ENCODE measurements at places on chromosomes 1 and 21.

DNA sequence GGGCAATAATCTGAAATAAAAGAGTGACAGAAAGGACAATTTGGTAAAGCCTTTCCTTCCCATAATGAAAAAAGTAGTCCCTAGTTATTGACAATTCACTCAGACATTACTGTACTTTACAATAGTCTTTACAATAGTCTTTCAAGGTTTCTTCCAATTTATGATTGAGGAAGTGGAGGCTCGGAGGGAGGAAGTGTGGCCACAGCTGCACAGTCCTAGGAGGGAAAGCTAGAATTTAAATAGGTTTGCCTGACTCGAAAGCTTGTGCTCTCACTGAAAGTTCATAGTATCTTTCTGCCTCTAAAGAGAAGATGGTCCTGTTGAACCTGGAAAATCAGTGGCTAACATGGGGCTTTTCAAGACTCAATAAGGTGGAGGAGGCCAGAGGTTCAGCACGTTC, 203.2 kb downstream of the SDCCAG8 start:
- DNase-seq = no peak

GRCh38 chr1:179924268-179924667, 30.3 kb upstream of the CEP350 start:
- DNase-seq = no peak

DNA sequence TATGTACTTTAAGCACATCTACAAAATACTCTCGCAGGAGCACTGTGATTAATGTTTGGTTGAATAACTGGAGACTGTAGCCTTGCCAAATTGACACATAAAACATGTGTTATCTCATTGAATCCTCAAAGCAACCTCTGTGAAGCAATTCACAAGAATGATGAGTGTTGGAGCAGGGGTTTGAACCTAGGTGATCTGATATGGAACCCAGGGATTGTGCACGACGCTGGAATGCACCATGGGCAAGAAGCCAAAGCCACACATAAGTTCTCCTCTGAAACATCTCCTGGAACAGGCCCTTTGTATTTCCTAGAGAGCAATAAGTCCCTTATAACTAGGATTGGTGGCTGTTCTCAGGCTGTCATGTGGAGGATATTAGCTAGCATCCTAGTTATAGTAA, 124.6 kb upstream of the IVNS1ABP start:
- DNase-seq = no peak

GRCh38 chr1:179082333-179082998, 596 bp downstream of the TOR3A start:
- DNase-seq = no peak

DNA sequence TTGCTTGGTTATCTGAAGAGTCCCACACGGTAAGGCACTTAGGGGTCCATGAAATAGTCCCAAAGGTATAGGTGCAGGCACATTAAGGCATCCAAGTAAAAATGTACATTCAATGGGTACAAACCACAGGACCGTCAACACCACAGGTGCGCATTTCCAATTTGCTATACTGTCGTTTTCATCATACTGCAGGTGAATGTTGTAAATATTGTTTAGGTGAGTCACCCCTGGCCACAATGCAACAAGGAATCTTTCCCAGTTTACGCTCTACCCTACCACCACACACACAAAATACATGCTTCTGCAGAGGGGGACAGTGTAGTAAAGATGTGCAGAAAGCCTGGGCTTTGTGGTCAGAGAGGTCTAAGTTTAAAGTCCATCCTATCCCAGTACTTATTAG, 13.7 kb downstream of the CADM3 start:
- no peak for DNase-seq

DNA sequence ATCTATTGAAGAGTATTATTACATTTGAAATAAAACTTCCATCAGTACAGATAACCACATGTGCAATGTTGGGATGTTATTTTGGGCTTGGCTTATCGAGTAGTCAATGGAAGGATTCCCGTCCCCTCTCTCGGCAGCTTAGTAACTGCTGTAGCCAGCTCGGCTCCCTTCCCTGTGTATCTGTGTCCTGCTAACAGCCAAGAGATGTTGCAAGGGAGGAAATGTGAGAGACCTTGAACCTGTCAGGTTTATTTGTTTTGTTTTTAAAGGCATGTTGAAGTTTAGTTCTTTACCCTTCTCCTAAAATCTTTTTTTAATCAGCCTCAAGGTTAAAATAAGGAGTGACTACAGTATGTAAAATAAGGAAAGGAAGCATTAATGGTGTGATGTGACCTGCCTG, 13.6 kb upstream of the TARS2 start:
- no peak for DNase-seq

- DNase-seq = no peak
These were observed 5.4 kb downstream of the SH2D5 start for GRCh38 chr1:20726932-20727745.

DNA sequence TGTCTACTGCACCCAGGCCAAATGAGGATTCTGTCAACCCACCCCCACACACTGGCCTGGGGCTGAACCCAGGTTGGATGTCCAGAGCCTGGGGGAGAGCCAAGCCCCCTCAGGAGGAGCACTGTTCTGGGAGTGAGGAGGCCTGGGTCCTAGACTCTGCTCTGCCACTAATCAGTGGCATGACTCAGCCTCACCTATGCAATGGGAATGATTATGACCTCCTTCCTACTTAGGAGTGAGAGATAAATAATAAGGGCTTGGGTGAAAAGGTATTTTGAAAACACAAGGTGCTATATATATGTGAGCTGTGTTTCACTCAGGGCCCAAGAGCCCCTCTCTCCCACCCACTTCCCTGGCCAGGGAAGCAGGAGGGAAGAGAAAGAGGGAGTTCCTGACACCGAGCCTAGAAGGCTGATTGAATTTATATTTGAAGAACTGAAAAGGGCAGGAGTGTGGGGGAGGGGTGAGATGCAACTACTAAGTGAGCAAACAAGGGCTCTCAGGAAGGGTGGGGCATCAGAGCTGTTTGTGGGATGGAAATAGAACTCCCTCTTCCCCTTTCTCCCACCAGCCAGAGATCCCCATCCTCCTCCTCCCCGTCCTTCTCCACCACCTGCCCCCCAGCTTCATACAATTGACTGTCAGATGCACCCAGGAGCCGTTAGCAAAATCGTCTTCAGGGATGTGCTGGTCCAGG, 8.2 kb downstream of the IGSF9 start:
- no peak for DNase-seq

GRCh38 chr1:172134087-172134731, 286.3 kb upstream of the C1orf105 start:
- no peak for DNase-seq

GRCh38 chr1:178530502-178530901, 17.6 kb downstream of the TEX35 start:
- no peak for DNase-seq

GRCh38 chr21:44051462-44051941, 39.4 kb downstream of the TRAPPC10 start:
- DNase-seq = no peak

GRCh38 chr1:60727552-60727951, 354.8 kb upstream of the NFIA start:
- DNase-seq = no peak

- DNase-seq = no peak
These were observed 5.1 kb upstream of the SPATC1L start for GRCh38 chr21:46189213-46189958.

GRCh38 chr1:237809099-237809498, 81.6 kb downstream of the ZP4 start:
- no peak for DNase-seq

- DNase-seq = no peak
These were observed 97.3 kb upstream of the RAB3GAP2 start for GRCh38 chr1:220369511-220369910.

GRCh38 chr1:107894605-107895004, 70.4 kb downstream of the VAV3 start:
- DNase-seq = no peak

DNA sequence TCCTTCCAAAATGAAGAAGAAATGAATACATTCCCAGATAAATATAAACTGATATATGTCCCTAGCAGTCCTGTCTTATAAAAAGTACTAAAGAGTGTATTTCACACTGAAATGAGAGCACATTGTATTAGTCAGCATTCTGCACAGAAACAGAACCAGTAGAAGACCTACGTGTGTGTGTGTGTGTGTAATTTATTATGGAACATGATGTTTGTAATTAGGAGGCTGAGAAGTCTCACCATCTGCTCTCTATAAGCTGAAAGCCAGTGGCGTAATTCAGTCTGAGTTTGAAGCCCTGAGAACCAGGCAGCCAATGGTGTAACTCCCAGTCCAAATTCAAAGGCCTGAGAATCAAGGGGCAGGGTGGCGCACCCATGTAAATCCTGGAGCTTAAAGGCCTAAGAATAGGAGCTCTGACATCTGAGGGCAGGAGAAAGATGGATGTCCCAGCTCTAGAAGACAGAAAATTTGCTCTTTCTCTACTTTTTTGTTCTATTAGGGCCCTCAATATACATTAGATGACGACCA, 146.5 kb upstream of the LYPLAL1 start:
- no peak for DNase-seq

- no peak for DNase-seq
These were observed 174.1 kb downstream of the ROR1 start for GRCh38 chr1:63947904-63948303.

DNA sequence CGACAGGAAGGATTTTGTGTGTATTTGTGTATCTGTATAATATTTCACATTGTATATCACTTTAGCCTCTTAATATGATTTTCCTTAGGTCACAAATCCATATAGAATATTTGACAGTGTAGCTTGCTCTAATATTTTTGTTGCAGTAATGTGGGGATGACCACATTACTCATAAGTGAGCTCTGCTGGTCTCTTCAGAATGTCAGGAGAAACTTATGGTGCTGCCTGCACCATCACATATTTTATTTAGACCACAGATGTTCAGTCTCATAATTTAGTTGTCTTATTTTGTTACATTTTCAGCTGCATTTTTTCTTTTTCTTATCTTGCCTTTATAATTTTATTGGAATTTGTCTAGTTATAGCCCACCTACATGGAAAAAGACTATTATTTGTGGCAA, 205.3 kb downstream of the PBX1 start:
- DNase-seq = no peak

- DNase-seq = no peak
These were observed 71.4 kb downstream of the DDR2 start for GRCh38 chr1:162703708-162704107.

GRCh38 chr21:42021371-42022090, 11.4 kb upstream of the ZBTB21 start:
- no peak for DNase-seq

DNA sequence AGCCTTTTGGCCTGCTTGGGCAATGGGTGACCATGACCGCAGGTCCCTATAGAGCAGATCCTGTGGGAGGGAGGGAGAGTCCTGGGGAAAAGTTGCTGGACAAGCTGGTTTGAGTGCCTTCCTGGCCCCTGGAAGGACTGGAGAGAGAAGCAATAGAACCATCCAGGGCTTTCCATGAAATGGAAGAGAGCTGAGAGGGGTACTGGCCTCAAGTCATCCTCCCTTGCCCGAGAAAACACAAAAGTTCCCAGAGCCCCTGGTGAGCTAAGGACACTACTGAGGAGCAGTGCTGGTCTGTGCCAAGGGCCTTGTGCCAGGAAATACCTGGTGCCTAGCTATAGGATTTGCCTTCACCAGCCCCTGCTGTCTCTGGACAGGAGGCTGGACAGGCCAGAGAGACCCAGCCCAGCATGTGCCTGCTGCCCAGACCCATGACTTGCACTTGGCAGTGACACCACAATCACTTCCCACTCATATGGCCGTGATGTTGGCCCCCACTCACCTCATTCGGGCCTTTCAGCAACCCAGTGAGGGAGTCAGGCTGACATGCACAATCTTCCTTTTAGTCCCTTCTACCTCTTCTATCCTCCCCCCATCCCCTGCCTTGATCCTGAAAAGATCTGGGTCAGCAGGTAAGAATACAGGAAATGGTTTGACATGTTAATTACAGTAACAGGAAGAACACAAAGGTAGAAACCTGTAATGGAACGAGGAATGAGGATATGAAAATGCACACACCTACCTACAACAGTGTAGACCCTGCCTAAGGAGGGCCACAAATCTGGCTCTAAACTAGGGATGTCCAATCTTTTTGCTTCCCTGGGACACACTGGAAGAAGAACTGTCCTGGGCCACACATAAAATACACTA, 7.0 kb downstream of the SH3BP5L start:
- no peak for DNase-seq

GRCh38 chr1:241614144-241614543, 26.0 kb downstream of the CHML start:
- DNase-seq = no peak

DNA sequence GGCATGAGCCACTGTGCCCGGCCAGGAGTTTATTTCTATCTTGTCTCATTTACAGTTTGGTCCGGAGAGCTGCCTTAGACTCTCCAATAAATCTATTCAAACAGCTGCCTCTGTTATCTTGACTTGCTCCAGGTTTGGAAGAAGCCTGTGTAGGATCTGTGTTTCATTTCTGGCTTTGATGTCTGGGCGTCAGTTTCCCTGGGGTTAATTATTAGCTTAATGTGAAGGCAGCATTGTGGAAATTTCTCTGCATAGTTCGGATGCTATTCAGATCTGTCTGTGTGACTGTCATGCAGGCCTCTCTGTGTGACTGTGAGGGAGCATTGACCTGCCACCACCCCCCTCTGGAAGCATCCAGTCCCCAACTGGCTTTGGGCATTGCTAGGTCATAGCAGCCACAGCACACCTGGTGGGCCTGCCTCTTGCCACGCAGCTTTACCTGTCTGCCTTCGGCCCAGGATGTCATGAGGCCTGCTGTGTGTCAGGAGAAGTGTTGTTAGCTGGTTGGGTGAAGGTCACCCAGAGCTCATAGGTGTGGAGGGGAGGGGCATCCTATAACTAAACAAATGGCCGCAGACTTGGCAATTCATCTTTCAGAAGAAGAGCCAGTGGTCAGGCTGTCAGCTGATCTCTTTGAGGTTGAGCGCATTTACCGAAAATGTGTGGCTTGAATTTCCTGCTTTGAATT, 9.8 kb downstream of the IFNGR2 start:
- DNase-seq = no peak

GRCh38 chr1:16378443-16378842, 11.4 kb downstream of the SZRD1 start:
- DNase-seq = no peak

GRCh38 chr1:8020032-8020431, 6.1 kb downstream of the ERRFI1 start:
- DNase-seq = no peak

Data from AG09319 (cell line).